ENCODE measurements at places on chromosomes 12 and 14.

DNA sequence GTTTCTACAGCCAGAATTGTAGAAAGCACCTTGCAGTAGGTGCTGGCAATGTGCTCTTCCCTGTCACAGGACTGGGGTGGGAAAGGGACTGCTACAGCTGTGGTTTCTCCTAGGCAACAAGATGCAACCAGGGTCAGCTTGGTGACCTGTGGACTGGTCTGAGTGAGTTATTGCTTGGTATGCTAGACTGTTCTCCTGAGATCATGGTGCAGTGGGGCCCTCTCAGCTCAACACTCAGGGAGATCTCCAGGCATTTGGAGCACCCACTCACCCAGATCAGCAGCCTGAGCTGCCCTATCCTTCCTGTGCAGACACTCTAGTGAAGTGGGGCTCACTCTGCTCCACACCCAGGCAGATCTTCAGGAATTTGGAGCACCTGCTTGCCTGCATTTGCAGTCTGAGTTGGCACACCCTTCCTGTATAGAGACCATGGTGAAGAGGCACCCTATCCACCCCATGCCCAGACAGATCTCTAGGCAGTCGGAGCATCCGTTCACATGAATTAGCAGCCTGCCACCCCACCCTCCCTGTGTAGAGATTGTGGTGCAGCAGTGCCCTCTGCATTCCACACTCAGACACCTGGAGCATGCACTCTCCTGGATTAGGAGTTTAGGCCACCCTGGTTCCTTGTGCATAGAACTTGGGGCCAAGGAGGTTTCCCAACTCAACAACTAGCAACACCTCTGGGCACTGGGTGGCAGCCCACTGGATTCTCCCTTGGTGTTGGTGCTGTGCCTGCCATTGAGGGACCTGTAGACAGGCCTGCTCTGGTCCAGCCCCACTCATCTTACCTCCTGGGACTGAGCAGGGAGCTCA is 3.8 kb upstream of the FAM186B start:
- no peak for DNase-seq

- no peak for DNase-seq
Observed at GRCh38 chr14:35878272-35879150, 52.4 kb downstream of the BRMS1L start.

DNA sequence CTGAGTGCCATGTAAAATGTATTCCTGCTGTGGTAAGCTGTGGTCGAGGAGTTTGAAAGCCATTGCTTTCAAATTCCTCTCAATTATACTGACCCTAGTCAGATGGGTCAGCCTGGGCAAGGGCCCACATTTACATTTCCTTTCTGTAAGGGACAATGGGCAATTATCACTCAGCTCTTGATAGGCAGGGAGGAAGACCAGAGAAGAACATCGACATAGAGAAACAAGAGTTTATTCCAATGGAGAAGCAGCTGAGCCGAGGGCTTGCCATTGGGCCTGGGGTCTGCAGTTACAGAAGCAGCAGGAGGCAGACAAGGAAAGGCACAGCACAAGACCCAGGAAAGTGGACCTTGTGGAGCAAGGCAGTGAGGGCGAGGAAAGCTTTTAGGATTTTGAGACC is 9.7 kb downstream of the NRIP2 start:
- DNase-seq = no peak

GRCh38 chr14:103735439-103735814 is 19.8 kb downstream of the ZFYVE21 start:
- DNase-seq = no peak

DNA sequence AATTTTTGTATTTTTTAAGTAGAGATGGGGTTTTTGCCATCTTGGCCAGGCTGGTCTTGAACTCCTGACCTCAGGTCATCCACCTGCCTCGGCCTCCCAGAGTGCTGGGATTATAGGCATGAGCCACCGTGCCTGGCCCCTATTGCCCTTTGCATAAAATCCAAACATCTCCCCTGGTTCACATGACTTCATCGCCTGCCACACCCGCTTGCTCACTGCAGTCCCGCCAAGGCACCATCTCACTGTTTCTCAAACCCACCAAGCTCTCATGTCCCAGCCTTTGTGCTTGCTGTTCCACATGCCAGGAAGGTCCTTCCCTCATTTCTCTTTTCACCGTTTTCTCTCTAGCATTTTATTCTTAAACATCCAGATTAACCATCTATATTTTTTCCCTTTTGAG is 9.7 kb downstream of the RHOF start:
- no peak for DNase-seq
